AG08395 (cell line): ENCODE measurements at places on chromosomes 5 and 9.
A peak's percentile ranks its signal among the peaks of the same experiment; 100 is the strongest.

- peak; percentile 69 for DNase-seq
These were observed 220.8 kb downstream of the SNX18 start for GRCh38 chr5:54738118-54738972.

DNA sequence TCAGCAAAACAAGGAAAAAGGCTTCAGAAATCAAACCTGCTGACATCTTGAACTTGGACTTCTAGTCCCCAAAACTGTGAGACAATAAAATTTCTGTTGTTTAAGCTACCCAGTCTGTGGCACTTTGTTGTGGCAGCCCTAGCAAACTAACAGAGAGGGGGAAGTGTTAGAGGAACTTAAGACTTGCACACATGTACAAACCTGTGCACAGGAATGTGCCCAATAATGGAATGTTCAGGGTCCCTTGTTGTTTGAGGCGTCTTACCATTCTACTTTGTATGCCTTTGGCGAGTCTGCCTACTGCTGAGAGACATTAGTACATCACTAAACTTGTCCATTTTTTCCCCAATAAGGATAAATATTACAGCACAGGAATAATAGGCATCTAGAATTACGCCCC, 160.3 kb downstream of the WDR70 start:
- no peak for DNase-seq

DNA sequence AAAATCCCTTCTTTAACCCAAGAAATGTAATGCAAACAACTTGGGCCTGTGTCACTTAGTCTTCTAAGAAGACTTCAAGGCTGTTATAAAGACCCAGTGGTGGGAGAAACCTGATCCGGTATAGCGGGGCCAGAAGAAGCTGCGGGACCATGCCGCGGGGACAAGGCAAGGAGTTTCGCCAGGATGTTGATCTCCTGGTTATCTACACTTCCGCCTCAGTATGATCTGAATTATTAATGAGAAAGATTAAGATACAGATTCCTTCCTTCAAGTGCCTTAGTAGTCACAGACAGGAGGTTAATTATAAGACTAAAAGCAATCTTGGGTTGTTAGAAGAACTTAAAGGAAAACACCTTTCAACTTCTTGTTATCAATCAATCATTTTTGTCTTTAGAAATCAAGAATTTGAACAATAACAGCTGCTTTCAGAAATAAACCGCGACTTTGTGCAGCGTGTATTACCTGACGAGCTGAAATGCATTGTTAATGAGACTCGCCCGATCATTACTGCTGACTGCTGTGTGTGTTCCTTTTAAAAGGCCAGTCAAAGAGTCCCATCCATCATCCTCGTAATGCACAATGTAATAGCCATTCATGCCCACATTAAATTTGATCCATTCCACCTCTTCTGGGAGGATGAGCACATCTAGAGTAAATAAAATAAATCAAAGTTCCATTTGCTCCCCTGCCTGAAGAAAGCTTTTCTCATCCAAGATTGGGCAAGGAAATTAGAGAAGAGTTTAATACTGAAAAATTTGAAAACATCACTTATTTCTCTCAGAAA, 22.2 kb downstream of the ERAP1 start:
- no peak for DNase-seq

DNA sequence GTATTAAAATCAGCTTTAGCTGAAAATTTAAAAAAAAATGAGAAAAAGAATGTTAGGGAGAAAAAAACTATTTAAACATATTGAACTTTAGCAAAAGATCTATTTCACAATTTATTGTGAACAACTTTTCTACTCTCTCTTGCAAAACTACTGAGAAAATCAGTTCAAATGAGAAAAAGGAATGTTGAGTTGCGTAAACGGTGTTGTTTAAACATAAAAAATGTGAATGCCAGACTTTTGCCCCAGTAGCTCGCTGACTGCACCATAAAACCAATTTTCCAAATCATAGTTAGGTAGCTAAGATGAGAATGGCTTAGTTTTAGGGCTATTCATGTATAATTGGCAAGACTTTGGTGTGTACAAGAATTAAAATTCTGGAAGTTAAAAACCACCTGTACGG, 13.4 kb upstream of the RAD23B start:
- DNase-seq = no peak

- no peak for DNase-seq
These were observed 48.3 kb downstream of the EHMT1 start for GRCh38 chr9:137666955-137667670.

- DNase-seq = no peak
These were observed 22.5 kb downstream of the TBC1D2 start for GRCh38 chr9:98232926-98233325.

- no peak for DNase-seq
These were observed 58.0 kb upstream of the FSTL4 start for GRCh38 chr5:133670336-133670735.

DNA sequence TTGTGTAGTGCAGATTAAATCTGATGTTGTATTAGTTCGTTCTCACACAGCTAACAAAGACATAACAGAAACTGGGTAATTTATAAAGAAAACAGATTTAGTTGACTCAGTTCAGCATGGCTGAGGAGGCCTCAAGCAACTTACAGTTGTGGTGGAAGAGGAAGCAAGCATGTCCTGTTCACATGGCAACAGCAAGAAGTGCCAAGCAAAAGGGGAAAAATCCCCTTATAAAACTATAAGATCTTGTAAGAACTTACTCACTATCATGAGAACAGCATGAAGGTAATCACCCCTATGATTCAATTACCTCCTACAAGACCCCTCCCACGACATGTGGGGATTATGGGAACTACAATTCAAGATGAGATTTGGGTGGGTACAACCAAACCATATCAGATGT, 238.6 kb upstream of the PRR16 start:
- DNase-seq = no peak

- DNase-seq = no peak
These were observed 43.2 kb downstream of the SH3RF2 start for GRCh38 chr5:145979270-145980223.

DNA sequence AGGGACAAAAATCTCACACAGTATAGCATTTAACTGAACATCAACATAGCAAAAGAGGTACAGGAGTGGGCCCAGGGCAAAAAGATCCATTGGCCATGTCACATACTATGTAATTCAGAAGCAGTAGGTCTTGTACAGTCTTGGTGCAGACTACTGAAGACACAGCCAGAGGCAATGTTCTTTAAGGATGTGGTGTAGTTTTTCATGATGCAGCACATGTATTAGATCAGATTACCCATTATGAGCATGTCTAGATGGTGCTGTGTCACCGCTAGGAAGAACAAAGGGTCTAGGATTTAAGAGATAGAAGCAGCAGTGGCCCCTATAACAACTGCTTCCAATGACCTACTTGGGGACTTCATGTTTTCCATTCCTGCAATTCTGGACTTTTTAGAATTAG, 610.4 kb upstream of the MEF2C start:
- no peak for DNase-seq

GRCh38 chr5:64069486-64069885, 96.2 kb upstream of the RNF180 start:
- DNase-seq = no peak

GRCh38 chr5:65462139-65462705, 19.5 kb downstream of the ADAMTS6 start:
- DNase-seq = no peak

DNA sequence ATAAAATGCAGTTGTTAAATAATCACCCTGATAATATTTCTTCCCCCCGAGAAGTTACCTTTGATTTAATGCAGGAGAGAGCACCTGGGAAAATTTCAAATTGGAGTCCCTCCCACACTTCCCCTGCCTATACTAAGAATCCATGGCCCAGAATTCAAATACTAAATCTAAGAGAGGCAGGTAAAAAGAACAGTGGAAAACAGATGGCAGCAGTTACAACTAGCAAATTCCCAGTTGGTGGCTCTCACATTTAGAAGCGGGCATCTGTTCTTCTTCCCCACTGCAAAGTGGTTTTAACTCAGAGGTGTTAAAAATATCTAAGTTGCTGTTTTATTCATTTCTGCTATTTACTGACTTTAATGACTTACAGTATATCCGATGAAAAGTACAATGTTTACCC, 210.4 kb upstream of the ELAVL2 start:
- DNase-seq = no peak

- DNase-seq = no peak
These were observed 23.6 kb upstream of the TLX3 start for GRCh38 chr5:171285465-171285864.

DNA sequence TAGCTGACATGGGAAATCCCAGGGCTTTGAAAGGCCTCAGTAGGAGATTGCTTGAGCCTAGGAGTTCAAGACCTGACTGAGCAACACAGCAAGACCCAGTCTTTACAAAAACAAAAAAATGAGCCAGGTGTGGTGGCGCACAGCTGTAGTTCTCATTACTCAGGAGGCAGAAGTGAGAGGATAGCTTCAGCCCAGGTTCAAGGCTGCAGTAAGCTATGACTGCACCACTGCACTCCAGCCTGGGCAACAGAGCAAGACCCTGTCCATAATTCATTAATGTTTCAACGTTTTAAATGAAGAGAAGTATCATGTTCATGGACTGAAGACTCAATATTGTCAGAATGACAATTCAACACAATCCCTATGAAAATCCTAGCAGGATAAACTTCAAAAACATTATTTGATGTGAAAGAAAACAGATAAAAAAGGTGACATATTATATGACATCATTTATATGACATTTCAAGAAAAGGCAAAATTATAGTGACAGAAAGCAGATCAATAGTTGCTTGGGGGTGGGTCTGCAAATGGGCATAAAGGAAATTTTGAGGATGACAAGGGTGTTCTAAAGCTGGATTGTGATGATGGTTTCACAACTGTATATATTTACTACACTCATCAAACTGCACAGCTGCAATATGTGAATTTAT, 3.7 kb downstream of the KIF3A start:
- no peak for DNase-seq

DNA sequence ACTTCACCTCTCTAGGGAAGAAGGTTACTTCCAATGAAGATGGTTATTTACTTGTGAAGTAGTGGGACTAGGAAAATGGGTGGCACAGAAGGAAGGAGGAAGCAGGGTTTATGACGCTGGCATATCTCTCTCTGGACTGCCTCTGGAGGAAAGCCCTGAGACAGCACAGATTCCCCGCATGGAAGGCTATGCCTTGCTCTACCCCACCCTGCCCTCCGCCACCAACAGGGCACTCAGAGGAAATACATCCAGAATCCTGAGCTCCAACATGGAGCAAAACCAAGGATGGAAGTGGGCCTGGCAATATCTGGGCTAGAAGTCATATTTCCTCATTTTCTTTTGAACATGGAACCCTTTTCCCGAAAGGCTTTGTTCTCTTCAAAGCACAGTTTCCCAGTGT, 346.9 kb downstream of the ZSWIM6 start:
- DNase-seq = no peak

DNA sequence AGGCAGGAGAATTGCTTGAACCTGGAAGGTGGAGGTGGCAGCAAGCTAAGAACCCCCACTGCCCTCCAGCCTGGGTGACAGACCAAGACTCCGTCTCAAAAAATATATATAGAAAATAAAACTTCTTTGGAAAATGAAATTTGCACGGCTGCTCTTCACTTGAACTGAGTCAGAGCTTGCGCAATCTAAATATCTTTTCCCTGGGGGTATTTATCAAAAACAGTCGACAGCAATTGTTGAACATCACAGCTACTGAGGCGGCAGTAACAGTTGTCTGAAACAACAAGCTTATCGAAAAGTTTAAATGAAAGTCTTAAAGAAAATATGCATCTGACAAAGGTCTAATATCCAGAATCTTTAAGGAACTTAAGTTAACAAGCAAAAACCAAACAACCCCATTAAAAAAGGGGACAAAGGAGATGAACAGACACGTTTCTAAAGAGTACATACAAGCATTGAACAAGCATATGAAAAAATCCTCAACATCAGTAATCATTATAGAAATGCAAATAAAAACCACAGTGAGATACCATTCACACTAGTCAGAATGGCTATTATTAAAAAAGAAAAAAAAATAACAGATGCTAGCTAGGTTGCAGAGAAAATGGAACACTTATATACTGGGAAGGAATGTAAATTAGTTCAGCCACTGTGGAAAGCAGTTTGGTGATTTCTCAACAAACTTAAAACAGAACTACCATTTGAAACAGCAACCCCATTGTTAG, 153.6 kb upstream of the CDH9 start:
- DNase-seq = no peak

GRCh38 chr9:90552317-90552716, 90.3 kb downstream of the DIRAS2 start:
- no peak for DNase-seq

GRCh38 chr9:132901858-132902831, 23.4 kb downstream of the SPACA9 start:
- peak; percentile 94 for DNase-seq

DNA sequence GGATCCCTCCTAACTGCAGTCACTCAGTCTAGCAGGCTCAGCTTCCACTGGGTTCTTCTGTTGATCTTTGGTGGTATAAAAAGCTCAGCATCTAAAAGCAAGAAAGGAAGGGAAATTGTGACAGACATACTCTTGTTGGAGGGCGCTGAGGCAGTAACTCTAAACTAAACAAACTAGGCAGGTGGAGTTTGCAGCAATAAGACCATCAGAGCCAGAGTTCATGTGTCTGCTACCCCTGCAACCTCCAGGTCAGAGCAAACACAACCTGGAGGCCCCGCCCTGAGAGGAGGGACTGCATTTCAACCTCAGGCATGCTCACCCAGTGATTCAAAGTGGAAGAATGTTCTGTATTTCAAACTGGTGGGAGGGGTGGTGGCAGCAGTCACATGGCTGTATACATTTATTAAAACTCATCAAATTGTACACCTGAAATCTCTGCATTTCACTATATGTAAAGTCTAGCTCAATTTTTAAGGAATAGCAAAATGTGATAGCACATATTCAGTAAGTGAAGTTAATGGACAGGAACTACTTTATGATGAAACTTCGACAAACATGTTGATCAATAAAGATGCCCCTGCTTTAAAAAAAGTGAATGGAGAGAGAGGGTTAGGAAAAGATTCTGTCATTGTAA, 7.1 kb downstream of the ACTL7A start:
- DNase-seq = peak; percentile 57

GRCh38 chr9:129783516-129784361, 19.2 kb upstream of the TOR1B start:
- peak; percentile 91 for DNase-seq

GRCh38 chr5:53200306-53200705, 90.7 kb upstream of the MOCS2 start:
- no peak for DNase-seq

DNA sequence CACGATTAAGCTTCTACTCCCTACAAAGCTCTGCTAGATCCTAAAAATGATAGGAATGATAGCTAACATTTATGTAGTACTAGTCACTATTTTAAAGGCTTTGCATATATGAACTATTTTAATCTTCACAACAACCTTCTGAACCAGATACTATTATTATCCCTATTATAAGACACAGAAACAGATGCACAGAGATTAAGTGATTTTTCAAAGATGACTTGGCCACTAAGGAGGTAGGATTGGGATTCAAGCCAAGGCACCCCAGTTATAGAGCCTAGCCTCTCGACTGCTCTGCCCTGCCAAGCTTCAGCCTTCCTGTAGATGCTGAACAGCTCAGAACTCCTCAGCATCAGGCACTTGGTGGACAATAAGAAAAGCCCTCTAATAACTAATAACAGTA, 200.9 kb upstream of the PTGER4 start:
- DNase-seq = no peak
